ENCODE measurements at places on chromosomes 3 and 15.

DNA sequence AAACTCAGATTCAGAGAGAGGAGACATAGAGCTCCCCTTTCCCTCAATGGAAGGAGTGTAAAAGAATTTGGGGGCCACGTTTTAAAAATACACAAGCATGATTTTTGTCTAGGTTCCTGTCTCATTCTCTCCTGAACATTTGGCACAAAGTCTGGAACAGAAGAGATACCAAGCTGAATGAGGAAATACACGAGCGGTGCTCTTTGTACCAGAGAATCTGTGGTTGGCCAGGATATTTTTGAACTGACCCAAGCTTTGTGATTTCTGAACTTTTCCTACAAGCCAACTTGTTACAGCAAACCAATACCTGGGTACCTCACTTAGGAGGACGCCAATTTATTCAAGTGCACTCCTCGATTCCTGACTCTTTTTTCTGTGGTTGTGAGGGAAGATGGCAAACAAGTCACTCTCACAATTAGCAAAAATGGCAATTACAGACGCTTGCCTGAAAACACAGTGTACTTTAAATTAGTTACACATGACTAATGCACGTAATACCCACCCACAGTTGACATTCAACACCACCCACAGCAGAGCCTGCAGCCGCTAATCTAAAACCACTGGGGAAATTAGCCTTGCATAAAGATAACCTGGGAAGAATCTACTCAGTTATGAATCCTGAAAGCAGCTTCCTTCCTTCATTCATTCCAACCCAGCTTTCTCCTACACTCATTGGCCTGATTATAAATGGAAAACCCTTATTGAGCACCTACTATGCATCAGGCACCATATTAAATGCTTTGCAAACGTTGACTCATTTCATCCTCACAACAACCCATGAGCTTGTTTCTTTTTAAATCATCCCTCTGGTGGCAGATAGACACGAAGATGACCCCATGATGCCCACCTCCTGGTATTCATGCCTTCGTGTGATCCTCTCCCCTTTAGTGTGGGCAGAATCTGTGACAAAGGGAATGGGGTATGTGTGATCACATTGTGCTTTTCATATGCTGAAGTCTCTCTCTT is 293.5 kb downstream of the KBTBD8 start:
- DNase-seq = no peak

DNA sequence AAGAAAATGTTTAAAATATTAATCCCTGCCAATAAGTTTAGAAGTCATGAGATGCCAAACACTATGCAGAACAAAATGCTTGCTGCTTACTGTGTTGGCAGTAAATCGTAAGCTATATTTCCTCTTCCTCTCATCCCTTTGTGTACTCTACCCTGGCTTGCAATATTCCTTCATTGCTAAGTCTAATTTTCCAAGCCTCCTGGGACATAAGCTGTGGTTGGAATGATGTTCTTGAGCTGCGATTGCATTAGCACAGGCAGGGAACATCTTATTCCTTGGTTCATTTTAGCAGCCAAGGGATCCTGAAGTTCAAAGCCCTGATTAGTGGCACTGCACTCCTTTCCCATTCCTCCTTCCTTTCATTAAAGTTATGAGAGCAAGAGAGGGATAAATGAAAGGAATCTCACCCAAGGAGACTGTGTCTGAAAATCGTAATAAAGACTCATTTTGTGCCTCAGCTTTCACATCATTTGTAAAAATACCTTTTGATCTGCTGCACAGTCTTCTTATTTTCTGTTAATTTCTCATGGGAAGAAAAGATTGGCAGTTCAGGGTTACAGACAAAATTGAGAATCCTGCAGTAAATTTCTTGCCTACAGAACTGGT is 535.2 kb downstream of the OCA2 start:
- no peak for DNase-seq

GRCh38 chr3:128073185-128073725 is 21.0 kb downstream of the SEC61A1 start:
- no peak for DNase-seq

DNA sequence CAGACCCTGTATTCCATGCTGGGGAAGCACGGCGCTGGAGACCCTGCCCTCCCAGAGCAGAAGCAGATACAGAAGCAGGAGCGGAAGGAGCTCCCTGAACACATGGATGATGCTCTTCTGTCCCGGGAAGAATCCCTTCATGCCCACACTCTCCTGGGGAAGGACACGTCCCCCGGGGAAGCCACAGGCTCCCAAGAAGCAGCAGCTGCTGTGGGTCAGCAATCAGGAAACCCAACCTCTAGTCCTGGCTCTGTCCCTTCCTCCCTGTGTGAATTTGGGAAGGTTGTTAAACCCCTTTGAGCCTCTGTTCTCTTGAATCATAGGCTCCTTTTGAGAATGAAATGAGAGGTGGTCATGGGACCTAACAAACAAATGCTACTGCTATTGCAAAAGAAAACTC is 176.2 kb upstream of the TPM1 start:
- DNase-seq = no peak

DNA sequence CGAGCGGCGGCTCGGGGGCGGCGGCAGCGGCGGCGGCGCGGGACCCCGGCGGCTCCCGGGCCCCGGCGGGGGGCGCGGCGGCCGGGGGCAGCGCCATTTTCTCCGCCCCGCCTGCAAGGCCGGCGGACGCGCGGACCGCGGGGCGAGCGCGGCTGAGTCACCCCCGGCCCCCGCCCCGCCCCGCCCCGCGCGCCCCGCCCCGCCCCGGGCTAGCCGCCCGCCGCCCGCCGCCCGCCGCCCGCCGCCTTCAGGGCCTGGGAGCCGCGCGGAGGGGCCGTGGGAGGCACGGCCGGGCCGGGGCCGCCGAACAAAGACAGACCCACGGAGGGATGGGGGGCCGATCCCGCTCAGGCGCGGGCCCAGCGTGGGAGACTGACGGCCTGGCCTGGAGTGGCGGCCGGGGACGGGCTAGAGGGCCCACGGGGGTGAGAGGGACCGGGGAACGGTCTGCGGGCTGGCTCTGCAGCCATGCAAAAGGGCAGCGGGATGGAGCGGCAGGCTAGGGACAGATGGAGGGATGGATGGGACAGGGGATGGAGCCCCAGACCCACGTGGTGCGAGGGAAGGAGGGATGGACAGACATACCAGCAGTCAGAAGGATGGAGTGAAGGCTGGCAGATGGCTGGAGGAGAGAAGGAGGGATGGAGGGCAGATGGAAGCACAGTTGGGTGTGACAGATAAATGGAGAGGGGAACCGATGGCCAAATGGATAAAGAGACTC is at the start of gene EIF4E3:
TSS of gene EIF4E3 (minus strand) at position 132 of the 721 bp plus-strand sequence. CDS start at position 97, 35 bp downstream.
- DNase-seq = no peak

DNA sequence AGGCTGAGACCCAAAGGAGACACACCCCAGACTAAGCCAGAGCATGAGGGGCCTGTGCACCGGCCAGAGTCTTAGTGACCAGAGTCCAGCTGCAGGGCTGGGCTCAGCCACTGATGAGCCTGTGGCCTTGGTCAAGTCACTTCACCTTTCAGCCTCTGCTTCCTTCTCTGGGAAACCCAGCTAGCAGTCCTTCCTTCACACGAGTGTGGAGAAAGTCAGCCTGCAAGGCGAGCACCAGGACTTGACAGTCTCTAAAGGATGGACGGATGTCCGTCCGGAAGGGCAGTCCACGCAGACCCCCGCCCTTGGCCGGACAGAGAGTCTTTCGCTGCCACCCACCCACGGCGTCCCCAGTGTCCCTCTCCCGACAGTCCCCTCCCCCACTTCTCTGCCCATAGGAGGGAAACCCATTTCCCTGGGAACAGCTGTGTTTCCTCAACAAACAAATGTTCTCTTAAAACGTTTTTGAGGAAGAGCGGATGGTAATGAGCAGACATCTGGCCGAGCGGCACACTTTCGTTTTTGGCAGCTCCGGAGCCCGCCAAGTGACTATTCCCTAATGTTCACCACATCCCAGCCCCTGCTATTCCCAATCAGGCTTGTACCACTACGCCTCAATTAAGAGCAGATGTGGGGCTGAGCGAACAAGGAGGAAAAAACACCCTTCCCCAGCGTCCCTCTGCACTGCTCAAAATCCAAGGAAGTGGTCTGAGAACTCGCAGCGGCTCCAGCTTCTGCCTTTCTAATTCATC is 129.1 kb upstream of the SMAD3 start:
- DNase-seq = no peak

DNA sequence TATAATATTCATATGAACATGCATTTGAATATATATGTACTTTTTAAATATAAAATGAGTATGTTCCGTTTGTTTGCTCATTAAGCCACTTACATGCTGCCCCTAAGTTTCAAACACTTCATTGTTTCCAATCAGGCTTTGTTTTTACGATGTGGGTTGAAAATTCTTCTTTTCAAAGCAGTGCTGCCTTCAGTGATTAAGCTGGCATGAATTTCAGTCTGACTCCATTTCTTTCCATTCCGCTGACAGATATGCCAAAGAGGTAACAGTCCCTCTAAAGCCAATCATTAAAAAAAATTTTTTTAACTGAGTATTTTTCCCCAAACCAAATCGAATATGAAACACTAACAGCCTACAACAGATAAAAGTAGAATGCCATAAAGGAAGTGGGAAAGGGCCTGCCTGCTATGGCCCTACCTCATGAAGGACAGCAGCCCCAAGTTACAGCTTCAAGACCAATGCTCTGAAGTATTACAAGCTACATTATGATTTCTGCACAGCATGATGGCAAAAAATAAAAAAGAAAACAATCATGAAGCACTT is 40.0 kb downstream of the DCUN1D1 start:
- DNase-seq = no peak

GRCh38 chr15:100249096-100249815 is 92.5 kb downstream of the ADAMTS17 start:
- no peak for DNase-seq

GRCh38 chr3:24802614-24803013 is 308.0 kb upstream of the THRB start:
- no peak for DNase-seq

- DNase-seq = no peak
These were observed 21.2 kb upstream of the SIAH2 start for GRCh38 chr3:150783920-150784746.

DNA sequence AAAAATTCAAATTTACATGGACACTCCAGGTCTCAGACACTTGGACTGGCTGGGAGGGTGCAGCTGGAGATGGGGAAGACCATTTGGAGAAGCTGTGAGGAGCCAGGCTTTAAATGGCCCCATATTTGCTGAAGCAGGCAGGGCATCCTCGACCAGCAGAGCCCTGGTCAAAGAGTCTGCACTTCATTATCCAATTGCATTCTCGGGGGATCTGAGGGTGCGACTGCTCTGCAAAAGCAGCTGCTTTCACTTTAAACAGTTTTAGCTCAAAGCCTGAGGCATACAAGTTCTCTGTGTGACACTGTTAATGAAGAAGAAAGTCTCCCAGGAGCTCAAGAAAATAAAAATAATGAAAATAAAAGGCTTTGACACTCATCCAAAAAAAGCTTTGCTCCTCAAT is 98.0 kb upstream of the SLC25A36 start:
- DNase-seq = no peak

- no peak for DNase-seq
These were observed 96.0 kb downstream of the IQSEC1 start for GRCh38 chr3:12977117-12977808.

DNA sequence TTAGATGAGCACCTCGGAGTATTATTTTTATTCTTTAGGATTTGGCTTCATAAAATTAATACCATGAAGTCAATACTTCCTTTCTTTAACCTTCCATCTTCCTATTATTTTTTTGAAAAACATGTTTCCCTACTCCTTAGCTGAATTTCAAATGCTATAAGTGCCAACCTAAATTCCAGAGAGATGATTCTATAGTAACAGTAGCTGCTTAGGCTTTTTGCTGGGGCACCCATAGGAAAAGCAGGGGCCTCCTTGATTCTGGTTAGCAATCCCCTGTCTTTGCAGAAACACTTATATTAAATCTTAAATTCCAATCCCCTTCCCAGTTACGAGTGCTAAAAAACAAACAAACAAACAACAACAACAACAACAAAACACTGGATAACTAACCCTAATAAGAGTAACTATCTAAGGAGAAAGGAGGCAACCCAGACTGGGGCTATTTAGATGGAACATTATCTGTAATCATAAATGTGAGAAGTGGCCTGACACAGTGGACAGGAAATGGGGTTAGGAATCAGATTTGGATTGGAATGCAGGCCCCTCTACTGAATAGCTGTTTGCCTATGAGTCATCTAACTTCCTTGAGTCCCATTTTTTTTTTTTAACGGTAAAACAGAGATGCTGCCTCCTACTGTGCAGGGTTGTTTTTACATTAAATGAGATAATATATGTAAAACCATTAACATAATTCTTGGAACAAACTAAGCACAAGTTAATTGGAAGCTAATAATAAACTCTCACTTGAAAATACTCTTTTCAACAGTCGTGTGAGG is 148.1 kb downstream of the WDR72 start:
- DNase-seq = no peak

- DNase-seq = no peak
These were observed 44.6 kb downstream of the EOMES start for GRCh38 chr3:27677565-27677964.

DNA sequence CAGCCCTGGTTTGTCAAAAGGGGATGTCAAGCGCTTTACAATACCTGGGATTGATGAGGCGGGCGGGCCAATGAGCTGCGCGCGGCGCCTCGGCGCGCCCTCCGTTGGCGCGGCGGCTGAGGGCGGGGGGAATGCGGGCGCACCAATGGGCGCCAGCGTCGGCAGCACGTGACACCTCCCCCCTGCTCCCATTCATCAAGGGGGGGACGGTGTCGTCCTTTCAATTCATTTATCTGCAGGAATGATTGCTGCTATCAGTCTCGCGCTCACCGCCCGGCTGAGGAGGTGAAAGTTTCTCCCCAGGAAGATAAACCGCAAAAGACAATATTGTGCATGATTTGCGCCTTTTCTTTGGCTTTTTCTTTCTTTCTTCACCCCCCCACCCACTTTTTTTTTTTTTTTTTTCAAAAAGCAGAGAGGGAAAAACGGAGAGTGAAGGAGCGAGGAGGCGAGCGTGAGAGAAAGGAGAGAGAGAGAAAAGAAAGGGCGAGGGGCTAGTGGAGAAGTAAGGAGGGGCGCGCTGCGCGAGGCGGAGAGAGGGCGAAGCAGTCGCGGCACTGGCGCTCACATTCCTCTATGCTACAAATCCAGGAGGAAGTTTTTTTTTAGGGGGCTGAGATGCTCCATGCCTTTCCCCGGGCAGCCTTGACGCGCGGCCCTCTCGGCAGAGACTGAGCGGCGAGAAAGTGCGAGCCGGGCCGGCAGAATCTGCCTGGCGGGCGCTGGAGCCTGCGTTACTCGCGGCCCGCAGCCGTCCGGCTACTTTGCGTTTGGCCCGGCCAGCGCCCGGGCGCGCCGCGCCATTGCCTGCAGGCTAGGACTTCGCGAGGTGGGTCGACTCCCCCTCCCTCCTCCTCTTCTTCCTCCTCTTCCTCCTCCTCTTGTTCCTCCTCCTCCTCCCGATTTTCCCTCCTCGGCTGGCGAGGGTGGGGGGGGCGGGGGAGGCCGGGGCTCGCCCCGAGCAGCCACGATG is at the start of gene ZIC1:
TSS of gene ZIC1 (plus strand) at position 223 of the 973 bp plus-strand sequence. CDS start at position 971, 748 bp downstream.
- no peak for DNase-seq
